ENCODE measurements at places on chromosomes 11 and 22.

DNA sequence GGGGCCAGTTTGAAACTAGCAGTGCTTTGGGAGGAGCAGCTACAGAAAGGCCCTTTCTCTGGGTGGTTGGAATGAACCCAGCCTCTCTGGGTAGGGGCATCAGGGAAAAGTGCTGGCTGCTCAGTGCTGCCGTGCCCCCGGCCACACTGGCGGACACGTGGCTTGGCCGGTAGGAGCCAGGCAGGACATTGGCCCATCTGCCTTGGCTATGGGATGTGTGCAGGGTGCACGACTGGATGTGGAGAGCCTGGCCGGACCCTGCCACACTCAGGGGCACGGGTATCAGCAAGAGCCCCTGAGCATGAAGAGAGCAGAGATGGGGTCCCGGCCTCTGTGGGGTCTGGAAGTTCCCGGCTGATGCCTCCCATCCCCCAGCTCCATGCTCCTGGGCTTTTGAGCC lies 46.6 kb downstream of the TPCN2 start:
- no peak for DNase-seq

DNA sequence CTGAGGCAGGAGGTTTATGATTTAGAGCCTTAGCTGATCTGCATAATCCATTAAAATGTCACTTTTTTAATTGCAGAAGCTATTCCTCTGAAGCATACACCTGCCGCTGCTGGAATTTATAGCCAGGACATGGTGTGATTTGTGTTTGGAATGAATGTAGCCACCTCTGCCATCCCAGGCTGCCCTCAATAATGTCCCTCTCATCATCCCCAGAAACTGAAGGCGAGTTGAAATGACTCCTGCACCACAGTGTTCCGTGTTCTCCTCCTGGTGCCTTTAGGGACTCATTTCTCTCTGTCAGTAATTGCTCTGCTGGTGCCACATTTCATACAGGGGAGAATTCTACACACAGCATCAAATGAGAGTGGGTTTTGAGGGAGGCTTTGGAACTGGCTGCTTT lies 191.0 kb downstream of the C11orf91 start:
- no peak for DNase-seq

GRCh38 chr22:22410121-22410520 lies 98.4 kb downstream of the ZNF280B start:
- DNase-seq, result peak; percentile 19

GRCh38 chr11:14518820-14519219 lies 1.4 kb downstream of the PSMA1 start:
- DNase-seq, result no peak

DNA sequence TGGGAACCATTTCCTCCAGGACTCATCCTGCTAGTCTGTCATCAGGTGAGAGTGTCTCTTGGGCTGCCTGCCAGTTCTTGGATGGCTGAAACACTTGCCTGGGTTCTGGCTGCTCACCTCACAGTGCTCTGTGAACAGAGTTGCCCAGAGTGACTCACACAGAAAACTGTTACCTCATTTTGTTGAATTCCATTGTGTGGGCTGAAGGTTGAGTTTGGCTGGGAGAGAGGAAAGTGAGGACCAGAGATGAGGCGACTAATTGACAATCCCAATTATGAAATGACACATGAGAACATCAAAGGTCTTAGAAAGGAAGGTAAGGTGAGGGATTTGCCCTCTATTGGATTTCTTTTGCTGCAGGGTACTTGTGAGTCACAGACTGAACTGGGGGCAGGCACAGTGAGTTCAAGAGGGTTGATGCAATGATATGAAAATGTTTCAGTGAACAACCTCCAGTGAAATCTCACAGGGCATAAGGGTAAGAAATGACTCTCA lies 20.2 kb upstream of the CALCB start:
- DNase-seq, result peak; percentile 34

GRCh38 chr11:134236834-134237556 lies 12.5 kb downstream of the VPS26B start:
- DNase-seq, result no peak

DNA sequence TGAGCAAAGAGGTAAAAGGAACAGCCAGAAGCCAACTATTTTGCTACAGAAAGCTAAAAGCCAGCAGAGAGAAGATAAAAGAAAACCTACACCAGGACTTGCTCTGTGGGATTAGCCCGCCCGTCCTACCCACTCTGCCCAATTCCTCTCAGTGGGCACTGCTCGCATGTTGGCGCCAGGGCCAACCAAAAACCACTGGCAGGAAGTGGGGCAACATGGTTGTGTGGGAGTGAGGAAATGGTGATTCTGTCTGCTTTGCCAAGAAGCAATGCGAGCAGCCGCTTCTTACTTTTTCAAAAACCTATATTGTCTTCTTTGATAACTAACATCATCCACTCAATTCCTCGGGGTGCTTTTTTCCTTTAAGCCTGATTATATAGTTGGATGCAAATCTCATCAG lies 14.2 kb upstream of the APOA1 start:
- DNase-seq, result no peak

DNA sequence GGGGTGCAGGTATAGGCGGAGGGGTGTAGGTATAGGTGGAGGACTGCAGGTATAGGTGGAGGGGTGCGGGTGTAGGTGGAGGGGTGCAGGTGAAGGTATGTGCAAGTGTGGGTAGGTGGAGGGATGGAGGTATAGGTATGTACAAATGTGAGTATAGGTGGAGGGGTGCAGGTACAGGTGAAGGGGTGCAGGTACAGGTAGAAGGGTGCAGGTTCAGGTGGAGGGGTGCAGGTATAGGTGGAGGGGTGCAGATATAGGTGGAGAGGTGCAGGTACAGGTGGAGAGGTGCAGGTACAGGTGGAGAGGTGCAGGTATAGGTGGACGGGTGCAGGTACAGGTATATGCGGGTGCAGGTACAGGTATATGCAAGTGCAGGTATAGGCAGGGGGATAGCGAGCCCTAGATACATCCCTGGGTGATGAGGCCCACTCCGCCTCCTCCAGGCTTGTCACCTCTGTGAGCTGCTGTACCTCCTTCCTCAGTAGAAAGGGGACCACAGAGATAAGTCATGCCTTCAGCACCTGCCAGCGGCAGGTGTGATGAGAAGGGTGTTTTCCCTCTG lies 17.2 kb downstream of the LINC01488 start:
- DNase-seq, result no peak

DNA sequence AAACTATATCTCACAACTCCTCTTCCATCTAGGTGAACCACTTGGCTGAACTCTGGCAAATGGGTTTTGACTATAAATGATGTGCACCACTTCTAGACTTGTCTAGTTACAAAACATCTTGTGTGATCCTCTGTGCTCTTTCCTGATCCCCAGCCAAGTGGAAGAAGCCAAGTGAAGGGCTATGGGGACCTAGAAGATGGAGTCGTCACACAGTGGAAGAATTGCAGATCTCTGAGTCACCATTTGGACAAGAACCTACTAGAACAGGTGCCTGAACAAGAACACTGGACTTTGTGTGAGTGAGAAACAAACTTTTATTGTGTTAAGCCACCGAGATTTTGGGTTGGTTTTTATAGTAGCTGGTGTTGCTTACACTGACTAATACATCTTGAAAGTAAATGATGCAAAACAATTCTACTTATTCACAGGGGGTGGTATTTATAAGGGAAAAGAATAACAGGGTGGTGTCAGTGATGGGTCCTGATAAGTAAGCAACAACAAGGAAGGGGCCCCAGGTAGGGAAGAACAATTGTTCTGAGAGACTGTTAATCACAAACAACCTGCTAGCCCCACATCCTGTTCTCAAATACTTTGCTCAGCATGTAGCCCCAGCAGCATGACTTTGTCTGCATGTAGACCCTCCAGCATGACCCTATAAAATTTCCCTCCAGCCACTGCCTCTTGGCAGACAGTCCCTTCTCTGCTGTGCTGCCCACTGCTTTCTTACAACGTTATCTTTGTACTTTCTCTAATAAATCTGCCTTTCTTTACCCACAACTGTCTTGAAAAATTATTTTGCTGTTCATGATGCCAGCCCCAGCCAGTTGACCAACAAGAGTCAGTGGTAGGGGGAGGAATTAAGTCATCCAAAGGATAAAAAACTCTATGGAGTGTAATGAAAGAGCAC lies 280.7 kb upstream of the PLET1 start:
- DNase-seq, result no peak

GRCh38 chr22:38777087-38777671 lies 16.8 kb downstream of the DNAL4 start:
- no peak for DNase-seq

DNA sequence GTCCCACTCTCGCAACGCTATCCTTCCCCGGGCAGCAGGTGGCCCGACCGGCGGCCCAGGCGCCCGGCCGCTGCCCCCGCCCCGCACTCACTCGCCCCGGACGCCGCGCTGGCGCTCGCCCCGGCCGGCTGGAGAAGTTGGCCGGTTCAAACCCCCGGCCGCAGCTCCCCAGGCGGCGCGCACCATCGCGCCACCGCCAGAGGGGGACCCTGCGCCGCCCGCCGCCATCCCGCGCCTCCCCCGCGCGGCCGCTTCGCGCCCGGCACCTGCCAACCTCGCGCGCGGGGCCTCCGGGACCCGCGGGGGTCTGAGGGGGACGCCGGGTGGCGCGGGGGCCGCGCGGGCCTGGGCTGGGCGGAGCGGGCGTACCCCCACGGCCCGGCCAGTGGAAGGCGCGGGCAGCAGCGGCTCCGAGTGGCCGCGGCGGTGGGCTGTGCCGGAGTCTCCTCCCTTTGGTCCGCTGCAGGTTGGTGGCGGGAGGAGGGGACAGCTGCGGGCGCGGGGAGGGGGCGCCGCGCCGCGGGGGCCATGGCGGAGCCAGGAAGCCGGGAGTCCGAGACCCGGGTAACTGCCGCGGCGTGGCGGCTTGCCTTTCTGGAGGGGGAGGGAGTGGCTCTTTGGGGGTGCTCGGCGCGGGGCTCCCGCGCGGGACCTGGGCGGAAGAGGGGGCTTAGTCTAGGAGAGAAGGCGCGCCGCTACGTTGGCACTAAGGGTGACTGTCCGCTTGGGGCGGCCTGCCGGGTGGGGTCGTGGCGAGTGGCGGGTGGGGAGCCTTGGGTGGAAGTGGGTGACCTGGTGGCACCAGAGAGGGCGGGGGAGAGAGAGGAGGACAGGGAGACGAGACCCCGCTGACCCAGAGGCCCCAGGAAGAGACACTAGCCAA lies at the start of the genes MPST and TST:
MPST (plus strand) TSS at position 434 of the 883 bp plus-strand sequence; CDS start at position 529, 95 bp downstream.
TST (minus strand) TSS at position 139 of the 883 bp plus-strand sequence. CDS start 715 bp downstream, outside the sequence.
- DNase-seq, result peak; percentile 61

- peak; percentile 45 for DNase-seq
Observed at GRCh38 chr22:44567846-44568493, 69.9 kb upstream of the RTL6 start.

- DNase-seq, result no peak
Observed at GRCh38 chr11:10679644-10680043, 13.9 kb downstream of the IRAG1 start.

DNA sequence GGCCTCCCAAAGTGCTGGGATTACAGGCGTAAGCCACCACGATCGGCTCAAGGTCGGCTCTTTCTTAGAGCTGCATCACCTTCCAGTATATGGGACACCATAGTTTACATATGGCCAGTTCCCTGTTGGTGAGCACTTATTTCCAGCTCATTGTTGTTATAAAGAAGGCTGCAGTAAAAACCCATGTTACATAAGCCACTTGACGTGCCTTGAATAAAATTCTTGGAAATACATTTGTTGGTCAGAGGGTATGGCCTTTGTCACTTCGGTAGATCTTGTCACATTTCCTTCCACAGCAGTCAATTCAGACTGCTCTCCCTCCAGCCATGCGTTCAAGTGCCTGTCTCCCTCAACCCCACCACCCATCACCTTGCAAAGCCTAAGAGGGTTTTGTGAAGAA lies 92.9 kb downstream of the PRR5L start:
- no peak for DNase-seq

GRCh38 chr11:33135768-33136443 lies 25.4 kb downstream of the CSTF3 start:
- DNase-seq, result no peak

DNA sequence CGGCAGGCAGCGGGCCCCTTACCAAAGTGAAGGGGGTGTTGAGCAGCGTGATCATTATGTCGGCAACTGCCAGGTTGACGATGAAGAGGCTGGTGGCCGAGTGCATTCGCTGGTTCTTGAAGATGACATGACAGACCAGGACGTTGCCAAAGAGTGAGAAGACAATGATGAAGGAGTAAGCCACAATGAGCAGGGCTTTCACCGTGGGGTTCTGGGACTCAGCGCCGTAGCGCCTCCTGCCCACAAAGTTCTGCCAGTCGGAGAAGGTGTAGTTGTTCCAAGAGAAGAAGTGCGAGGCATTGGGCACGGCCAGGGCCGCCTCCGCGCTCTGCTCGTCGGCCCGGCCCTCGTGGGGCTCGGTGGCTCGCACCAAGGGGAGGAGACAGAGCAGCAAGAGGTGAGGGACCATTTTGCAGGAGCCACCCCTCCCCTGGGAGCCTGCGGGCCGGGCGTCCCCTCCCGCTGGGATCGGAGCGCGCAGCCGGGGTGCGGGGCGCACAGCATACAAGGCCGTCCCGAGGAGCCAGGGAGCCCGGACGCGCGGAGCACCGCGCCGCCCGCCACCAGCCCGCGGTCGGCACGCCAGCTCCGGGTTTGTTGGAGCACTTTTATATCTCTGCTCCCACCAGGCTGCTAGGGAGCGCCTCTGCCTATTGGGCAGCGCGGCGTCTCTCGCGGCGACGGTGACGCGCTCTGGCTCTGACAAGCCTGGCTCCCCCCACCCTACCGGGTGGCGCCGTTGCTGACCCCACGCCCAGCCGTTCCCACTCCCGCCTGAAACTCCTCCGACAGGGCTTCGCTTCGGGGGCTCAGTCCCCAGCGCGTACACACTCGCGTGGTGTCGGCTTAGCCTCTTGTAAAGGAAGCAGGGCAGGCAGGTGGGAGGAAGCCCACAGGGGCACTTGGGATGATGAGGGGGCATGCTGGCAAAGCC lies at the start of gene GPR83:
GPR83 (minus strand) TSS at position 581 of the 934 bp plus-strand sequence; CDS start at position 409, 172 bp downstream.
- no peak for DNase-seq

- DNase-seq, result no peak
Observed at GRCh38 chr22:40517631-40518030, 118.9 kb downstream of the MRTFA start.

DNA sequence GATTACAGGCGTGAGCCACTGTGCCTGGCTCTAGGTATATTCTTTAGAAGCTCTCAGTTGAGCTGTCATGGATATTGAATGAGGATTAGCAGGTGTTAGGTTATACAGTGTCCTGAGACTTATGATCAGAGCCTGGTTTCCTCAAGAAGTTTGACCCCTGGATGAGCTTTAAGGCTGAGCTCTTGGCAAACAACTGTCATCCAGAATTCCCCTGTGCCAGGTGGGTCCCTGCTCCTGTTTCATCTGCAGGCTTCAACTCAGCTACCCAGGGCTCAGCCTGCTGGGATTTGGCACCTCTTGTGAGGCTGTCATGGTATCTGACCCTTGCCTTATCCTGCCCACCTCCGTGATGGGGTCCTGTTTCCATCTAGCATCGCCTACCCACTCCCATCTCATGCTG lies 24.3 kb downstream of the SERPINH1 start:
- no peak for DNase-seq

GRCh38 chr11:119990309-119991021 lies 147.4 kb downstream of the TRIM29 start:
- DNase-seq, result peak; percentile 17

- peak; percentile 69 for DNase-seq
Observed at GRCh38 chr11:57248780-57249383, 11.8 kb upstream of the APLNR start.

DNA sequence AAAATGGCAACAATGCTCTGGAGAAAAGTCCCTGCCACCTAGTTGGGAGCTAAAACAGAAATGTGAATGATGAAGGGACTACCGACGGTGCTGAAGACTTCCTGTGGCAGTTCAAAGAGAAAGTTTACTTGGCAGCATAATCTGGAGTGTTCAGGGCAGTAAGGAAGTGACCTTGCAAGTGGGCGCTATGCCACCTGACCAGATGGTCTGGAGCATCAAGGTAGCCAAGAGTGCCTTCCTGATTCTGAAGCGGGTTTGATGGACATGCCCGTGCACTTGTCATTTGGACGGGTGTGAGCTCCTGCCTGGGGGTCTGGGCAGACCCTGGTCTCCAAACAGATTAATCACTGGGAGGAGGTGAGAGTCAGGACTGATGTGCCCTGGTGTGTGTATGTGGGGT lies 1.8 kb upstream of the SNX19 start:
- DNase-seq, result no peak

Measured in AG10803 (cell line).